Activated effector memory CD4-positive, alpha-beta T cell treated with anti-CD3 and anti-CD28 coated beads, Interleukin-2, amount 50 U/mL, for 16 hours (primary cell): ENCODE measurements at places on chromosomes 4 and X.
A peak's percentile ranks its signal among the peaks of the same experiment; 100 is the strongest.

DNA sequence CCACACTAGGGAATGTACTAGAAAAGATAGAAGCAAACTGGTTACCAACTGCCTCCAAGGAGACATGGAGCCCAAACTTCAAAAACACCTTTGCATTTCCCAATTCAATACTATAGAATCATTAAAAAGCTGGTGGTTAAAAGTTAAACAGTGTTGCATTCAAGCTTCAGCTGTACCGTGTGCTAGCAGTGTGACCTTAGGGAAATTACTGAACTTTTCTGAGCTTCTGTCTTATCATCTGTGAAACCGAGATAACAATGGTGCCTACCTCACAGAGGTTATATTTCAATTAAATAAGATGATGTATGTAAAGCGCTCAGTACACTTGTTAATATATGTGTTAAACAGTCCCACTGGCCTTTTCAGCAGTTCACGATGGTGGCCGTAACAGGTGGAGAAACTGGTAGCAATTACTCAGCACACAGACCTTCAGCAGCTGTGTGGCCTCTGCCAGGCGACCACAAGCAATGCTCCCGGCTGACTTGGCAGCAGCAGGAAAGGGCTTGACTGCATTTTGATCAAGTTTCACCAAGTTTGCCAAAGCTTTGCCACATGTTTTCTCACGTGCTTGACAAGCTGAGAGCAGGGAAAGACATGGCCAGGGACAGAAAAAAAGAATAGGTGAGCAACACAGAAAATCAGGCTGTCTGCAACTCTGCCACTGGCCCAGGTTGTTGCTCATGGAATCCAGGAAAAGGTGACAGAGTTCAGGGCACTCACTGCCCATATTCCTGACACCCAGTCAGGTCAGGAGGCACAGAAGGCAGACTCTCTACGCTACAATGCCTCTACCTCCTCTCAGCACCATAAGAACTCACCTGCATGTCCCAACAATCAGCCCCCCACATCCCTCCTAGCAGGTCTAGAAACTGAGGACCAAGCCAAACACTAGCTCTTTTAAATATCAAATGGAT is 72.1 kb downstream of the PARM1 start:
- DNase-seq = no peak

DNA sequence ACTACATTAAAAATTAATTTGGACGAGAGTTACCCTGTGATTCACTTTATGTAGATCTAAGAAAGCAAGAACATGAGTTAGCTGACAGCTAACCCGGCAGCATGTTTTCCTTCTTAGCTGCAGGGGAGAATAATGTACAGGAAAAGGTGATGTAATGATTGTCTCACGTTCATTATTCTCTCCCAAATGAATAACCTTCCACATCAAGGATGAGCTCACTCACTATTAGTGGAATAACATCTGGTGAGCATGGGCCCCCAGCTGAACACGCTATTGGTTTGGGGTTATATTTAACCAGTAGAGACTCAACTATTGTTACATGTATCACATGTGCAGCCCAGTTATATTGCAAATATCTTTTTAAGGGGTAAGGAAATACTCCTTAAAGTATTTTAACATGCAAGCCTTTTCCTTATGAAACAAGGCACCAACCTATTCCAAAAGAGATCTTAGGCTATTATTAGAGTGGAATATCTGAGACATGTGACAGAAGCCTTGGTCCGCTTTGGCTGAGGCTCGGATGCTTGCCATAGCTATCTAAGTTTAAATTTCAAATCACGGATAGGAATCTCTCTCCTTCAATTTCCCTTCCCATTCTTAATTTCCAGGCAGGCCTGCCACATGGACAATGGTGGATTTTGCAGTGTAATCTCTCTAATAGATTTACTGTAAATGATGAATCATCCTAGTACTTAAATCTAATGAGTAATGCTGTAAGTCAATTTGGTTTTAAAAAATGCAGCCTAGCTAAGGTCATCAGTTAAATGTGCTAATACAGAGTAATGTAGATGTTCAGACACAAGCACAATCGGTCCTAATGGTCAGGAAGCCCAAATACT is 99.0 kb upstream of the OTUD4 start:
- no peak for DNase-seq

GRCh38 chr4:79620617-79621016 is 212.6 kb upstream of the GK2 start:
- no peak for DNase-seq

- no peak for DNase-seq
Observed at GRCh38 chrX:123626962-123627361, 105.9 kb downstream of the THOC2 start.

- peak; percentile 84 for DNase-seq
Observed at GRCh38 chrX:8743126-8743732, 11.3 kb upstream of the ANOS1 start.

- no peak for DNase-seq
Observed at GRCh38 chr4:45865781-45866180, 258.1 kb downstream of the GABRG1 start.

DNA sequence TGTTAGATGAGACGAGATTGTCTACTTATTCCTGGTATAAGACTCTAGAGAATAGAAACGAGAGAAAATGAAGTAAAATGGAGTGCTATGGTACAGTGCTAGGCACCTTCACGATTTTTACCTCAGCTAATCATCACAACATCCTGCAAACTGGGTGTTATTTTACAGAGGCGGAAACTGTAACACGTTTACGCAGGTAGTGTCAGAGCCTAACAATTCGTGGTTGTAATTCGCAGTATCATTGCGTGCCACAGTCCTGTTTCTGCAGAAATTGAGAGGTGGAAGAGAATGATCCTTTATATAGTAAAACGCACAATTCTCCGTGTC is 383 bp upstream of the TBC1D19 start:
- no peak for DNase-seq

GRCh38 chr4:2788532-2789103 is 4.3 kb upstream of the SH3BP2 start:
- DNase-seq = peak; percentile 61

DNA sequence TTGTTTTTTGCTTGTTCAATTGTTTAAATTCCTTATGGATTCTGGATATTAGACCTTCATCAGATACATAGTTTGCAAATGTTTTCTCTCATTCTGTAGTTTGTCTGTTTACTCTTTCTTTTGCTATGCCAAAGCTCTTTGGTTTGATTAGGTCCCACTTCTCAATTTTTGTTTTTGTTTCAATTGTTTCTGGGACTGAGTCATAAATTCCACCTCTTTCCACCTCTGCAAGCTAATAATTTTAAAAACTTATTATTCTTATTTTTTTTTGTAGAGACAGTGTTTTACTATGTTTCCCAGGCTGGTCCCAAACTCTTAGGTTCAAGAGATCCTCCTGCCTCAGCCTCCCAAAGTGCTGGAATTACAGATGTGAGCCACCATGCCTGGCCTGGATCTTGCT is 226.8 kb upstream of the GPRIN3 start:
- DNase-seq = no peak

DNA sequence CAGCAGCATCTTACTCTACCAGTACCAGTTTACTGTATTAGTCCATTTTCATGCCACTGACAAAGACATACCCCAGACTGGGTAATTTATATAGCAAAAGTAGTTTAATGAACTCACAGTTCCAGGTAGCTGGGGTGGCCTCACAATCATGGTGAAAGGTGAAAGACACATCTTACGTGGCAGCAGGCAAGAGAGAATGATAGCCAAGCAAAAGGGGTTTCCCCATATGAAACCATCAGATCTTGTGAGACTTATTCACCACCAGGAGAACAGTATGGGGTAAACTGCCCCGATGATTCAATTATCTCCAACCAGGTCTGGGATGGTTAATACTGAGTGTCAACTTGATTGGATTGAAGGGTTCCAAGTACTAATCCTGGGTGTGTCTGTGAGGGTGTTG is 69.3 kb downstream of the YIPF6 start:
- no peak for DNase-seq

- no peak for DNase-seq
Observed at GRCh38 chr4:81214881-81215868, at the start of gene PRKG2. TSS of gene PRKG2 (minus strand) at chr4:81215222. CDS start at chr4:81205047, 10,175 bp downstream.

GRCh38 chrX:15911734-15912550 is 57.3 kb upstream of the AP1S2 start:
- DNase-seq = no peak

- DNase-seq = no peak
Observed at GRCh38 chr4:113462286-113462685, 299.3 kb downstream of the CAMK2D start.

- no peak for DNase-seq
Observed at GRCh38 chrX:110920991-110921390, 125.4 kb upstream of the CHRDL1 start.

- no peak for DNase-seq
Observed at GRCh38 chr4:17328141-17328815, 183.6 kb downstream of the QDPR start.

GRCh38 chr4:113080050-113080449 is 30.6 kb downstream of the ANK2 start:
- DNase-seq = no peak

DNA sequence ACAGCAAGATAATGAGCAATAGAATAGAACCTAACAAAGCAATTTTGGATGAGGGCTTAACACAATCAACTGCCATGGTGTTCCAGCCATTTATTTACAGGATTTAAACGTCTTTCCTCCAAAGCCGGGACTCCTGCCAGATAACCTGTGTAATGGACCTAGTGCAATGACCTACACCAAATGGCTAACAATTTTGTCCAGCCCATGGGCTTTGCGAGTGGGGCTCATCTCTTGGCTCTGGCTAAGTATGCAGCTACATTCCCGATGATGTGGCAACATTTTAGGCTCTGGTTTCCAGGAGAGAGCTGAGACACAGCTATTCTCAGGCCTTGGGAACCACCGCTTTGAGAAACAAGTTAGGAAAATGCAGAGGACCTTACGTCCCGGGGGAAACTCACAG is 822.3 kb upstream of the FTHL17 start:
- DNase-seq = no peak

- DNase-seq = no peak
Observed at GRCh38 chr4:184500748-184501589, 26.6 kb upstream of the IRF2 start.
